ENCODE measurements at places on chromosomes 5 and 9.
A peak's percentile ranks its signal among the peaks of the same experiment; 100 is the strongest.

GRCh38 chr5:67014957-67015400 lies 181.6 kb downstream of the CD180 start:
- DNase-seq, result no peak
- H3K27ac ChIP-seq, result no peak overlapping the region
- no peak overlapping the region for H3K4me3 ChIP-seq

- H3K27ac ChIP-seq, result no peak overlapping the region
- H3K4me1 ChIP-seq, result no peaks in the 10 kb centered on the region
- no peaks in the 10 kb centered on the region for H3K36me3 ChIP-seq
- no peak overlapping the region for H3K4me3 ChIP-seq
- DNase-seq, result no peak
These were observed 56.6 kb downstream of the CHSY3 start for GRCh38 chr5:129960831-129961230.

DNA sequence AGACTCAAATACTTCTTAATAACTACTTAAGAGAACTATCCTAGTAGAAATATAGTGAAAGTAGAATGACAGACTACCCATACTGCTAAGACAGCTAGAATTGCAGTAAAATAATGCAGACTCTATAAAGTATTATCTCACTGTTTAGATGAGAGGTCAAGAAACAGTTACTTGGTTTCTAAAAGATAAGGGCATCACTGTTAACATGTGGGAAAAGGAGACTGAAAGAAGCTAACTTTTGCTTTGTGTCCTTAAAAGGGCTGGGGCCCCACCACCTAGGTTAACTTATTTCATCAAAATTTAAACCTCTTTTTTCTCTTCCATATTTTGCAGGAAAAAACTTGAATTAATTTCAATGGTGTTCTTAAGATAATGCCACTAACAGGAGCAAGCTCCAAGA lies 204.3 kb downstream of the CNTLN start:
- no peaks in the 10 kb centered on the region for H3K4me1 ChIP-seq
- no peak overlapping the region for H3K4me3 ChIP-seq
- no peaks in the 10 kb centered on the region for H3K36me3 ChIP-seq
- DNase-seq, result no peak

GRCh38 chr5:89450149-89450538 lies 567.2 kb upstream of the MEF2C start:
- no peak for DNase-seq
- no peak overlapping the region for H3K27ac ChIP-seq
- H3K27me3 ChIP-seq, result no peaks in the 10 kb centered on the region
- no peaks in the 10 kb centered on the region for H3K4me1 ChIP-seq
- H3K36me3 ChIP-seq, result no peaks in the 10 kb centered on the region

DNA sequence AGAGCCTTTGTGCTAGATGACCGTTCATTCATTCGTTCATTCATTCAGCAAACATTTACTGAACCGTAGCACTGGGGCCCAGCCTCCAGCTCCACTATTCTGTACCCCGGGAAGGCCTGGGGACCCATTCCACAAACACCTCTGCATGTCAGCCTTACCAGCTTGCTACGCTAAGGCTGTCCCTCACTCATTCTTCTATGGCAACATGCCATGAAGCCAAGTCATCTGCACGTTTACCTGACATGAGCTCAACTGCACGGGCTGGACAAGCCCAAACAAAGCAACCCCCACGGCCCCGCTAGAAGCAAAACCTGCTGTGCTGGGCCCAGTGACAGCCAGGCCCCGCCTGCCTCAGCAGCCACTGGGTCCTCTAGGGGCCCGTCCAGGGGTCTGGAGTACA lies 6.0 kb downstream of the CEL start:
- H3K27me3 ChIP-seq, result no peaks in the 10 kb centered on the region
- H3K4me3 ChIP-seq, result no peak overlapping the region
- no peaks in the 10 kb centered on the region for H3K36me3 ChIP-seq
- no peak for DNase-seq
- no peaks in the 10 kb centered on the region for H3K4me1 ChIP-seq

GRCh38 chr9:124008694-124009530 lies 2.7 kb upstream of the LHX2 start:
- H3K4me3 ChIP-seq, result no peak overlapping the region
- DNase-seq, result no peak
- H3K4me1 ChIP-seq, result peaks cover 17% of the 10 kb centered on the region
- H3K27me3 ChIP-seq, result peaks cover 78% of the 10 kb centered on the region

- H3K36me3 ChIP-seq, result no peaks in the 10 kb centered on the region
- H3K27me3 ChIP-seq, result no peaks in the 10 kb centered on the region
- no peak overlapping the region for H3K4me3 ChIP-seq
- no peaks in the 10 kb centered on the region for H3K4me1 ChIP-seq
These were observed 231.1 kb upstream of the PAPPA start for GRCh38 chr9:115922444-115922843.

GRCh38 chr5:142079306-142079721 lies 29.3 kb upstream of the NDFIP1 start:
- no peaks in the 10 kb centered on the region for H3K4me1 ChIP-seq
- H3K27ac ChIP-seq, result no peak overlapping the region
- H3K36me3 ChIP-seq, result no peaks in the 10 kb centered on the region
- DNase-seq, result no peak

DNA sequence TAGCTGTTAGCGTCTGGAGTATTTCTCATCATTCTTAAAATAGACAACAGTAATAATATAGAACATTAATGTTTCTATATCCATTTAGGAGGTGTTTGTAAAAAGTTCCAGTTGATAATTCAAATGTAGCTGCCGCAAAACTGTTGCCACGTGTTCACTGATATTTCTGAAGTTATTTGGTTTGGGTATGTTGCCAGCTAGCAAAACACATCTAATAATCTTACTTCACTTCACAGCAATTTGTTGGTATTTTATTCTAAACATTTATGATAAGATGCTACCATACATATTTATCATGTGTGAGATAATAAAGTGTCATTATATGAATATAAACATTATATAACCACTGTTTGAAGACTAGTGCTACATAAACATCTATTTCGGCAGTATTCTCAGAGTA lies 101.6 kb downstream of the CDH12 start:
- no peaks in the 10 kb centered on the region for H3K36me3 ChIP-seq
- no peak for DNase-seq
- no peaks in the 10 kb centered on the region for H3K4me1 ChIP-seq
- H3K27ac ChIP-seq, result no peak overlapping the region
- H3K4me3 ChIP-seq, result no peak overlapping the region

GRCh38 chr9:15357050-15357653 lies 50.1 kb upstream of the TTC39B start:
- H3K4me3 ChIP-seq, result no peak overlapping the region
- H3K4me1 ChIP-seq, result no peaks in the 10 kb centered on the region
- no peaks in the 10 kb centered on the region for H3K36me3 ChIP-seq
- DNase-seq, result no peak

DNA sequence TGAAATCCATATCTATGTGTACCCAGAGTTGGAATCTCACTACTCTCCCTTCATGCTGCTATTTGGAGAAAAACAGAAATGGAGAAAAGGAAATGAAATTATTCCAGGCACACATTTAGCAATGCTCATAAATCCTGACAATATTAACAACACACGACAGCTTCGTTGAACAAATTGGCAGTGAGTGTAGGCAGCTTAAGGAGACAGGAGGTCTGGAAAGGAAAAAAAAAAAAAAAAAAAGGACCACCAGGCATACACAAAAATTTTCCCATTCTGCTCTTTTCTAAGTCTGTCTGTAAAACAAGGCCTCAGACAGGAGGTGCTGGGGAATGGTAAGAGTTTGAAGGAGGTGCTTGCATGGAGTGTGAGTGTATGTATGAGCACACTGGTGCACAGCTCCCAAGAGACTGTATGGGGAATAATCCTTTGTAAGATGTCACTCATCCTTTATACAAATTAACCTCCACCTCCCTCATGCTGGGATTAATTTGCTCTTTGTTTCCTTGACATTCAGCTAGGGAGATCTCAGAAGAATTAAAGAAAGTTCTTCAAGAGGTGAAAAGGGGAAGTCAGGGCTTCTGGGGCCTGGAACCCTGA lies 78.9 kb downstream of the ASTN2 start:
- H3K27me3 ChIP-seq, result no peaks in the 10 kb centered on the region
- no peaks in the 10 kb centered on the region for H3K36me3 ChIP-seq
- H3K4me3 ChIP-seq, result no peak overlapping the region
- H3K27ac ChIP-seq, result no peak overlapping the region

DNA sequence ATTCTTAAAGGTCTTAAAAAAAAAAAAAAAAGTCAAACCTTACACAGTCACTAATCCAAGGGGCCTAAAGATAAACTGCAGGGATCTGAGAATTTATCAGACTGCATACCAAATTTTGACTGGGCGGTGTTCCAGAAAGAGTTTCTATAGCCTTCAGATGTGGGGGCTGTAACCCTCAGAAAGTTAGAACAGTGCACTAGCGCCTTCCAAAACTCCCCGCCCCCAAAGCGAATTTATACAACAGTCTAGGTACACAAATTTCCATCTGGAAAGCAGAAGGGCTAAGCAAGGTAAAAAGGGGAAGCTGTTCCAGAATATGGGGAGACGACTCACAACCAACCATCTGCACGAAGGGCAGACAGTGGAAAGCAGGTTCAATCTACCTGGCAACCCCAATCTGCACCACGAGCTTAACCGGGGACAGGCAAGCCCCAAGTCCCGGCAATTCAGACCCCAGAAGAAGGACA lies 813 bp downstream of the ERMP1 start:
- no peak for DNase-seq
- H3K36me3 ChIP-seq, result no peaks in the 10 kb centered on the region
- H3K4me3 ChIP-seq, result peak overlapping the region; percentile 74
- H3K27me3 ChIP-seq, result no peaks in the 10 kb centered on the region
- peak overlapping the region; percentile 51 for H3K27ac ChIP-seq

DNA sequence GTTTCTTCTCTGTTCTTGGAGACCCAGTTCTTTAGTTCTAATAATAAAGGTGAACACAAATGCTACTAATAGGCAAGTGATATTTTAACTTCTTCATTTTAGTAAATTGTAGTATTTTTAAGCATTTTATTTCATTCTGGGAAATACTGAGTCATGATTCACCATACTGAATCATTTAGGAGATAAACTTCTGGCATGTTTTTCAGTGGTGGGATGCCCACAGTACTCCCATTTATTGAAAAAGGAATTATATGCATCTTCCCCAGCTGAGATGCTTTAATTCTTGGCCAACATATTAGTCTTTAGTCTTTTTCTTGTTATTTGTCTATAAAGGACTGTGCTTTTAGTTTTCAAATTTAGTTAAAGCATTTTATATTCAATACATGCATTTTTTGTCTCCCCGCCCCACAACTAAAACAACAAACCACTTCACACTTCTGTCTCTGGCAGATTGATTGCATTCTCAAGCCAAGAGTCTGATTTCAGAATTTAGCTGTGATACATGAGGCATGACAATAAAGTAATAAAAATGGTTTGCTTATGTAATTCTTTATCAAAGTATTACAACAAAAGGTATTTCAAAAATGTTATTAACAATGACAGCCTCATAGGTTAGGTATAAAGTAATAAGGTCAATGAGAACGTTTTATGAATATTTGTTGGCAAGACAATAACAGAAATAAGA lies 125.2 kb upstream of the CDH18 start:
- H3K36me3 ChIP-seq, result no peaks in the 10 kb centered on the region
- no peaks in the 10 kb centered on the region for H3K27me3 ChIP-seq
- H3K4me1 ChIP-seq, result no peaks in the 10 kb centered on the region
- no peak overlapping the region for H3K27ac ChIP-seq
- H3K4me3 ChIP-seq, result no peak overlapping the region
- no peak for DNase-seq

DNA sequence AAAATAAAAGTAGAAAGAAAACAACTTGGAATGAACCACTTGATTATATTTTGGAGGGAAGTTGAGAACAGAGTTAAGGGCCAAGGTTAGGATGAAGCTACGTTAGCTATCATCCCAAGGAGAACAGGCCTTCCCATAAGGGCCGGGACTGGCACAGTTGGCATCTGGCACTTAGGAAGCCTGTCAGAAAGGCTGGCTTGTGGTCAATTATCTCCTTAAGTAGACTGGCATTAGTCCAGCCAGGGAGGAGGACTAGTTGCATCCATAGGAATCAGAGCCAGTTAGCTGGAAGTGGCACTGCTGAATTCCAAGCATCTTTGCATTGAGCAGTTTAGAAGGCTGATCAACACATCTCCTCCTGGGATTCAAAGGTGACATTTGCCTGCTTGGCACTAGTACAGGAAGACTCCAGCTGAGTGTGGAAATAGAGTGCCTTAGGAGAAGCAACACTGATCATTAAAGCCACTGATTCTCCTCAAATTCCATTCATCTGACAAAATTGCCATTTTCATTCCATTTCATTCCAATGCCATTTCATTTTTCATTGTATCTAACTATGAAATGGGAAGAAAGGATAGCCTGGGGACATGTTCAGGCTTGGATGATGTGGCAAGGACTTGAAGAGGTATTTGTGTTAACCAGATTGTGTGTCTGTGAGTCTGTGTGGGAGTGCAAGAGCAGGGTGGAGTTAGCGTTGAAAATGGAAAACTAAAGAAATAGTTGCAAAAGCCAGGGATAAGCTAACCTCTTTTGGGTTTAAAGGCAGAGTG lies 5.5 kb downstream of the FOXB2 start:
- H3K27me3 ChIP-seq, result peaks cover 20% of the 10 kb centered on the region
- H3K4me1 ChIP-seq, result peaks cover 16% of the 10 kb centered on the region

DNA sequence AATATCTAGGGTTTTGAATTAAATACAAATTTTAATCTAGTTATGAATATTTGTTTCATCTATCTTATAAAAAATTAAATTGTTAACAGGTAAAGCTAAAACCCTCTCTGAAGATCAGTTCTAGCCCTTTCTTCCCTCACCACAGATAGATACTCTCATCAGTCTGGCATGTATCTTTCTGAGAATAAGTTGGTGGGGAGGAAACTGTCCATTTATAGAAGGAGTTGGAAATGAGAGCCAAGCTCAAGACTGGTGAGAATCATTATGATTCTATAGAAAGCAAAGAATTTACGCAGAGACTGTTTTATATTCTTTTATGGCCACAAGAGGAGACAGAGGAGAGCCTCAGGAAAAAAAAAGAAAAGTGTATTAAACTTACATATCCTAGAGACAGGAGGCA lies 59.0 kb downstream of the STARD4 start:
- peaks cover 39% of the 10 kb centered on the region for H3K36me3 ChIP-seq
- H3K27me3 ChIP-seq, result no peaks in the 10 kb centered on the region
- H3K27ac ChIP-seq, result no peak overlapping the region
- no peak for DNase-seq
- no peak overlapping the region for H3K4me3 ChIP-seq
- H3K4me1 ChIP-seq, result no peaks in the 10 kb centered on the region

DNA sequence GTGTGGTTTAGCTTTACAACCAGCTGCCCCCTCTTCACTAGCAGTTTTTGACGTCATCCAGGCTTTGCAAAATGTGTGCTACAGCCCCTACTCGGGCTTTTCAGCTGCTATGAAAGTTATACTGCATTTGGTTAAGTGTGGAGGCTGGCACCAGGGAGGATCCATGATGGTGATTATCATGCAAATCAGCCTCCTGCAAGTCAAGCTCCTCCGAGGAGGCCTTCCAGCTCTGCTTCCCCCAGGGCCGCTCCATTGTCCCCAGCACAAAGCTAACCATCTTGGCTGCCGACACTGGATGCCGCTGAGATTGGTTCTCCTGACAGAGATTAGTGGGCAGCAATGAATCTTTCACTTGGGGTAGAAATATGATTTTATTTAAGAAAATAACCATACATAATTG lies 159.6 kb downstream of the NR2F1-AS1 start:
- H3K4me3 ChIP-seq, result no peak overlapping the region
- no peaks in the 10 kb centered on the region for H3K4me1 ChIP-seq
- no peak overlapping the region for H3K27ac ChIP-seq
